ENCODE measurements at places on chromosomes 6 and 20. TPM values are rescaled to one million over a fixed set of nuclear protein-coding genes. Genes with fewer than 3 reads are reported as not detected.

Gene SLC16A10
- total RNA-seq, result 0.33 TPM

Gene STXBP5
- total RNA-seq, result 110 TPM

Gene TREM2
- not detected for total RNA-seq

Gene TSHZ2
- total RNA-seq, result 1.5 TPM

Gene LTA
- not detected for total RNA-seq

Gene PLCB1
- 15.2 TPM for total RNA-seq

Gene TREML2
- not detected for total RNA-seq

Gene CPXM1
- total RNA-seq, result 3.5 TPM

Gene ATP6V1G2
- total RNA-seq, result 2.0 TPM

Gene DSTN
- 306 TPM for total RNA-seq

Gene GFRA4
- not detected for total RNA-seq

Gene GSTA2
- not detected for total RNA-seq

Gene ZBTB9
- 5.7 TPM for total RNA-seq

Gene SLC22A2
- 0.12 TPM for total RNA-seq

Gene HCK
- total RNA-seq, result not detected

Gene C20orf204
- total RNA-seq, result 1.2 TPM

Gene TRIM10
- total RNA-seq, result not detected
